DMS53 (cell line): ENCODE measurements at places on chromosomes 3 and 15.

- no peak for DNase-seq
These were observed 48.5 kb upstream of the KCNMB2 start for GRCh38 chr3:178487752-178488151.

DNA sequence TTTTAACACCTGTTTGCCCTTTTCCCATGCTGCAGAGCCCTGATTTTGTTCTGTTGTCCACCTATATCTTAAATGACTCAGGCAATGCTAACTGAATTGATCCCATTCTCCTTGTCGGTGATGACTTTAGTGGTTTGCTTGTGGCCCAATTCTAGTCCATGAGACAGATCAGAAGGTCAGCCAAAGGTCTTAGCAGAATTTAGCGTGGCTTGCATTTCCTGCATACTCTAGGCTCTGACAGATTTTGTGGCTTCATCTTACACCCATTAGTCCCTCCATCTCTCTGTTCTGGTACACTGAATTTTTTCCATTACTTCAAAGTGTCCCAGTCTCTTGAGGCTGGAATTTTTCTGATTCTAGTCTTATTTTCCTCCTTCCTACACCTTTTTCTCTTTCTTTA is 161.9 kb downstream of the STAC start:
- no peak for DNase-seq

GRCh38 chr3:9686050-9686550 is 17.5 kb upstream of the CPNE9 start:
- DNase-seq, result no peak

GRCh38 chr3:50155491-50155878 is 361 bp downstream of the SEMA3F start:
- no peak for DNase-seq

GRCh38 chr15:64146520-64146884 is 5.0 kb upstream of the SNX22 start:
- no peak for DNase-seq

GRCh38 chr15:99452728-99453636 is 112.8 kb upstream of the MEF2A start:
- no peak for DNase-seq

GRCh38 chr3:179151474-179151873 is 3.3 kb downstream of the PIK3CA start:
- DNase-seq, result no peak

GRCh38 chr15:62945760-62946159 is 96.8 kb upstream of the TPM1 start:
- no peak for DNase-seq

DNA sequence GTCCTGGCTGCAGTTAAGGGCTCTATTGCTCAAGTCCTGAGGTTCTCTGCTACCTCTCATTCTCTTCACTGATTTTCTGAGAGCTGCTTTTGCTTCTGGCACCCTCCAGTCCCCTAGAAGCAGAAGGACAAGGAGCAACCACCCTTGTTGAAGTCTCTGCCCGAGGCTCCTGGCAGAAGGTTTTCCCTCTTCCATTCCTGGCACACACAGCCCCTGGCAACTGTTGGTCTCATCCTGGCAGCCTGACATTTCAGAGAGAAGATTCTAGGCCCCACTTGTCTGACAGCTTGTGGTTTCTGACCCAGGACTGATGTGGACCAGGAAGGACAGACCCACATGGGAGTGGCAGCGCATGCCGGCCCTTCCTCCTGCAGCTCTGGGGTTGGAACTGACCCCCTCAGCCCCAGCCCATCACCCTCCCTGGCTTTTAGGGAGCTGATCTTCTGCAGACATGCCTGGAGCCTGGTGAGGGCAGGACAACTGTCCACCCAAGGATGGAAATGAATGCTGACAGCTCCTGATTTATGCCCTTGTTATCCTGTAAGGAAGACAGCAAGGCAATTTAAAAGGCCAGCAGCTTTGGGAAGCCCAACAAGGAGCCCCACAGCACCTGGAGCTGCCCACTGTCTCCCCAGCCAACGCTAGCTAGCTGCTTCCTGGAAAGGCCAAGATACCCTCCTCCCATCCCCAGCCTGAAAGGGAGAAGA is 13.0 kb upstream of the NTRK3 start:
- no peak for DNase-seq

GRCh38 chr3:13487403-13487802 is 7.3 kb downstream of the HDAC11 start:
- DNase-seq, result no peak

- DNase-seq, result no peak
These were observed 141.5 kb downstream of the GADL1 start for GRCh38 chr3:30752970-30753369.

- DNase-seq, result no peak
These were observed 113.9 kb downstream of the RORA start for GRCh38 chr15:61115241-61115640.

DNA sequence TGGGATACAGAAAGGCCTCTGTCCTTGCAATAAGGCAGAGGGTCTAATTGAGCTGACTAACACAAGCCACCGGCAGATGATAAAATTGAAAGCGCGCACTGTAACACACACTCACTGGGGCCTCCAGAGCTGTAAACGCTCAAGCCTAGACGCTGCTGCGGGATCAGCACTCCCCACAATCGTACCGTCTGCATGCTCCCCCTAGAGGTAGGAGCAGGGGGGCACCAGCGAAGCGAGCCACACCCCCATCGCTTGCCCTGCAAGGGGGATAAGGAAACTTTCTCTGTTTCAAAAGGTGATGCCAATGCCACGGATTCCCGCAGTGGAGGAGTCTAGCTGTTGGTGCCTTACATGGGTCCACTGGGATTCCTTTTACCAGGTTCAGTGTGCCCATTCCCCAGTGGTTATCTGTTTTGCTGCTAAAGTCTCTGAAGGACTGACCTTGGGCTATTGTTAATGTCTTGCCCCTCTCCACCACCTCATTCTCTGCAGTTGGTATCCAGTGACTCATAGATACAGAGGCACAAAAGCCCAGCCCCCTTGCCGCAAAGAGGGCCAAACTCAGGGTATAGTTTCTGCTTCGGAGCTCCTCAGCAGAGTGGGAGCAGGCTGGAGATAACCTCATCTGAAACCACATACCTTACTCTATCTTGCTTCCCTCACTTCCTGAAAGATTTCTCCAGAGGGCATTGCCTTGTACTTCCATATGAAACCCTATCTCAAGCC is 139.3 kb upstream of the KBTBD8 start:
- no peak for DNase-seq

DNA sequence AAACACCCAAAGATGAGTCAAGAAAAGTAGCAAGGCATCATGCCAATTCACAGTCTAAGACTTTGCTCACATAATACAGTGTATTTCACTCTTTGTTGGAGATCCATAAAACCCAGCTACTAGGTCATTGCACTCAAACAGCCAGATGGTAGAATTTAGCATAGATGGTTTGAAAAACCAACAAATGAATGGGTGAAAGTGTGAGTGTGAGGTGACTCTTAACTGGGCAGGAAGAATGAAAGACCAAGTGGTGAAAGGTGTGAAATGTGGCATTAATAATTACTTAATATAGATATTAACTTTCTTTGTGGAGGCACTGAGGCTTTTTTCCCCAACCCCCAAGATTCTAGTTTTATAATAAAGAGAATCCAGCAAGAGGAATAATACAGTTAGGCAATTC is 159.5 kb downstream of the SQOR start:
- DNase-seq, result peak; percentile 38

GRCh38 chr3:60192297-60193114 is 1058.7 kb downstream of the FHIT start:
- DNase-seq, result no peak

- DNase-seq, result peak; percentile 19
These were observed 459.9 kb downstream of the RAP2B start for GRCh38 chr3:153621953-153622352.

DNA sequence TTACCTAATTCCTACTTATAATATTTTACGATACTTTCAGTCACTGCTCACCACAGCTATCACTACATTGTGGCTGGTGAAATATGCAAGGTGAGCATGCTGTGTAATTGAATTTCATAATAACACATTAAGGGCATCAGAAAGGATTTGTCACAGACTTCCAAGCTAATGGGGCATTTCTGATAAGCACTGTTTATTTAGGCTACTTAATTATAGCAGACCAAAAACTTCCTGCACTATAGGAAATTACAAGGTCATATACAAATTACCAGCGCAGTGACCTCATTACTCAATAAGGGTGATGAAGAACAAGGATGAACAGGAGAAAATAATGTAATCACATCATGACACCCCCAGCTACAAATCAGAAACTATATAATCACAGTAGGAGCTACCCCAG is 88.6 kb upstream of the FAM3D start:
- no peak for DNase-seq

- DNase-seq, result no peak
These were observed 25.9 kb upstream of the SNRK start for GRCh38 chr3:43260412-43260811.

- no peak for DNase-seq
These were observed 38.4 kb downstream of the PLCL2 start for GRCh38 chr3:16923112-16923511.

DNA sequence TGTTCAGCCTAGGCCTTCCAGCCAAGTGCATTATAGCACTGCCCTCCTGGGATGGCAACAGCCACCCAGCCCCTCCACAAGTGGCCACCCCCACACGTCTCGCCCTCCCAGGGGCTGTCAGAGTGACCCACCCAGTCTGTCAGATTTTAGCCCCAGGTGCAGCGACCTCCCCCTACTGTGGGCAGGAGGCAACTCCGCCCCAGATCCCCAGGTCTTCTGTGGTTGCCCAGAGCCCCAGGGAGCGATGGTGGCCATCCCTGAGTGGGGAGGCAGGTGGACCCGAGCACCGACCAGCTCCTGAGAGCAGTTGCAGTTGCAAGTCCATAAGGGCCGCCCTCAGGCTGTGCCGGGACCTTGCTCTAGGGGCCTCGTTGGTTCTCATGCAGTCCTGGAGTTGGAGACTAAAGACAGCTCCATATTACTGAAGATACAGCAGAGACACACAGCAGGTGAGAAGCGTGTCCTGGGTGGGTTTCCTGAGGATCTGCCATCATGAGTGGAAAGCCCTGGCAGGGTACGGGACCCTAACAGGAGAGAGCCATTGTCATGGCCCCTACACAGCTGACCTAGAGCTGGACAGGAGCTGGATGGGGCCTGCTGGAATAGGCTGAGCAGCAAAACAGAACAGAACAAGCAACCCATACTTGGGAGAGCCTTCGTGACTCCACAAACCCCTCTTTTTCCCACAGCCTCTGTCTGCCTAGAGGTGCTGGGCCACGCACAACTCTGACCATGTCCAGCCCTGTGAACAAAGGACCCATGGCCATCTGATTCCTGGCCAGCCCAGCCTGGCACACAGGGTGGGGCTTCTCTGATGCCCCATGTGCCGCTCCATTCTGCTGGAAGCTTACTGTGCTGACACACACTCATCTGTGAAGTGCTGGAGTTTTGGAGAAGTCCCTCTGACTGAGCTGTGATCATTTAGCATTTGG is 110.3 kb upstream of the ALDH1A3 start:
- no peak for DNase-seq

DNA sequence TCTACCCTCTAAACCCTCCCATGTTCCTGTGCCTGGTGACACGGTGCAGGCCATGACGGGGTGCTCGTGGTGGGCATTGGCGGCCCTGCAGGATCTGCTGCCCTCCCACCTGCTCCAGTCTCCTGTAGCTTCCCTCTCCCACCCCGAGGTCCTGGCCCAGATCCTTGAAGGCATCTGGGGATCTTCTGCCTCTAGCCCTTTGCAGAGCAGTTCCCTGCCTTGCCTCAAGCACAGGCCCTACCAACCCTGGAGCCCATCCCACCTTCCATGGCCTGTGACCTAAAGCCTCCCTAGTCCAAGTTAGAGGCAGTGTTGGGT is 27.5 kb upstream of the SEC13 start:
- DNase-seq, result no peak

GRCh38 chr3:45425237-45425933 is 37.0 kb downstream of the LARS2 start:
- DNase-seq, result no peak

GRCh38 chr15:33148129-33148751 is 46.3 kb downstream of the FMN1 start:
- DNase-seq, result no peak

DNA sequence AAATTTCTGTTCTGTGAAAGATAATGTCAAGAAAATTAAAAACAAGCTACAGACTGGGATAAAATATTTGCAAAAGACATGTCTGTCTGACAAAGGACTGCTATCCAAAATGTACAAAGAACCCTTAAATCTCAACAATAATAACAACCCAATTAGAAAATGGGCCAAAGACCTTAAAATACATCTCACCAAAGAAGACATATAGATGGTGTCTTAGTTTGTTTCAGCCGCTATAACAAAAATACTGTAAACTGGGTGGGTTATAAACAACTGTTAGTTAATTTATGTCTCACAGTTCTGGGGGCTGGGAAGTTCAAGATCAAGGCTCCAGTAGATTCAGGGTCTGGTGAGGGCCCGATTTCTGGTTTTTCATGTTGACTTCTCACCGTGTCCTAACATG is 106.2 kb upstream of the AGTR1 start:
- no peak for DNase-seq

DNA sequence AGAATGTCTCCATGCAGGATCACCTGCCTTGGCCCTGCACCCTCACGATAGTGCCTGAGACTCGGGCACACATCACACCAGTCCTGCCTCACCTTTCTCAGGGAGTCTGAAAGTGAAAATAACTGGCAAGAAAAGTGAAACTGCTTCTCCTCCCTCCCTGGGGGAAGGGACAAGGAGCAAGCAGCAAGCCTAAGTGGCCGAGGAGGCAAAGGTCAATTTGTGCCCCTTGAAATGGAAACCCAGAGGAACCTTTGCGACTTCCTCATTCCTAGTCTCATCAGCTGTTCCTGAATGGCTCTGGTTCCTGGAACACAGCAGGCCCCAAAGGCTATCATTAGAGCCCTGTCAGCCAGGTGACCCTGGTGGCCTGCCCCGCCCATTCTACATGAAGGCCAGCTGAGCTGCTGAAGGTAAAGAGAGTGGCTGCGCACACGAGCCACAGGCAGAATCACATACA is 28.0 kb upstream of the SLCO2A1 start:
- peak; percentile 46 for DNase-seq

DNA sequence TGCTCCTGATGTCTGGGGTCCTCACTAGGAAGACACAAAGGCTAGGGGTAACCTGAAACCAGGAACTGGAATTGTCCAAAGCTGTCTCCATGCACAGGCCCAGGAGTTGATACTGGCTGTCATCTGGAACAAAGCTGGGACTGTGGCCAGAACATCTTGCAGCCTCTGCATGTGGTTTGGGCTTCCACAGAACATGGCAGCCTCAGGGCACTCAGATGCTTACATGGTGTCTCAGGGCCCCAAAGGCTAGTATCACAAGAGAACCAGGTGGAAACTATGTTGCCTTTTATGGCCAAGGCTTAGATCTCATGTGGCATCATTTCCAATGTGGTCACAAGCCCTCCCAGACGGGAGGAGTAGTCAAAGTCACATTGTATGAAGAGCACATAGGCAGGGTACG is 335.2 kb upstream of the TRIM42 start:
- DNase-seq, result peak; percentile 6

DNA sequence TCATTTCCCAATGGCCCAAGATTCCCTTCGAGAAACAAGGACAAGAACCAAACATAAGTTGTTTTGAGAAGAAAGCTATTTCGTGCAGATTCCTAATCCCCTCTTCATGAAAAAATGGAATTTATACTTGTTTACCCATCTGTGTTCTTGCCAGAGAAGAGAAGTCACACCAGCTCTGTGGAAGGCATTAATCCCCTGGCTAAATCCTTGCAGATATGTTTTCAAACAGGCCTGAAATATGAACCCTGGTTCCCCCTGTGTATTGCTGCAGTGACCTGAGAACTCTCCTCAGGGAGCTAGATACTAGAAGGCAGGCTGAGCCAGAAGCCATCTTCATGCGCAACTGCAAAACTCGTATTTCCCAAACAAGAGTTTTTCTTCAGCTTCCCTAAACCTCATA is 337.7 kb downstream of the NEK10 start:
- DNase-seq, result no peak

GRCh38 chr15:40439960-40440742 is 602 bp upstream of the BAHD1 start:
- DNase-seq, result peak; percentile 72

GRCh38 chr15:65916041-65916663 is 46.9 kb downstream of the RAB11A start:
- peak; percentile 23 for DNase-seq
